ENCODE measurements at places on chromosomes 13 and 19.

- no peak for DNase-seq
Observed at GRCh38 chr19:10617409-10618121, 7.8 kb upstream of the SLC44A2 start.

- no peak for DNase-seq
Observed at GRCh38 chr13:112696869-112697465, 7.1 kb downstream of the ATP11A start.

- no peak for DNase-seq
Observed at GRCh38 chr13:21015284-21015683, 46.1 kb downstream of the LATS2 start.

DNA sequence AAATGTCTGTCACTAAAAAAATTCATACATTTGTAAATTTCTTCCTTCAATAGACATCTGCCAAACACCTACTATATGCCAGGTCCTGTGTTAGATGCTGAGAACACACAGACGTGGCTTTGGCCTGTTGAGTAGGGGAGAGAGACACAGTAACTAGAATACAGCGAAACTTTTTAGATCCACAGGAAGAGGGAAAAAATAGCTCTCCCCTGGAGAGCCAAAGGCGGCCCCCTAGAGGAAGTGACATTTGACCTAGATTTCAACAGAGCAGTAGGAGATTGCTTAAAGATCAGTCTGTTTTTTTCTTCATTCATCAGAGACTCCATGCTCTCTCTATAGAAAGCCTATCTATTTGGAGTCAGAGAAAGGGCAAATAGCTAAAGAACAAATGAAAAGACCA, 11.3 kb downstream of the LCP1 start:
- no peak for DNase-seq

GRCh38 chr13:78841358-78841963, 182.5 kb upstream of the OBI1 start:
- DNase-seq, result no peak

- DNase-seq, result no peak
Observed at GRCh38 chr19:38061294-38061693, 154.3 kb downstream of the SIPA1L3 start.

- DNase-seq, result no peak
Observed at GRCh38 chr13:25380082-25380481, 8.3 kb downstream of the ATP8A2 start.

DNA sequence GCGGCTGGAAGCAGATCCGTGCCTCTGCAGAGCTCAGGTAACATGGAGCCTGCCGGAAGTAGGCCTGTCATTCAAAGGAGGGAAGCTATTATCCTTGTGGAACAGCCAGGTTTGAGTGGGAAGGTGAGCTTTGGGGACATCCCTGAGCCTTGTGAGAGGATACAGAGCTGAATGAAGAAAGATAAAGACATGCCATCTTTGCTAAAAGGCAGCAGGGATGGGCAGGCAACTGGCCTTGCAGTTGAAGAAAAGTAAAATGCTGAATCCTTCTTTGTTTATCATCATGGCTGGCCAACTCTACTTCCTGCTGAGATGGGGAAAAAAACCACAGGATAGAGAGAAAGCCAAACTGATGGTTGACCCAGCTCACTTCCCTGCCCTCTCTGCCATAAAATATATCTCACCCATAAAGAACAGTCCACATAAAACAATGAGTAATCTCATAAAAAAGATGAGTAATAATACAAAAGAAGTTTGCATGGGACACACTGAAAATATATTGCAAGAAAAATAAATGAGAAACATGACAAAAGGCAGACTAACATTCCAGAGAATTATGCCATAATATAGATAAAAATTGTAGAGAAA, 226.3 kb downstream of the DLEU7 start:
- no peak for DNase-seq

GRCh38 chr19:47012617-47013016, 7.0 kb upstream of the NPAS1 start:
- no peak for DNase-seq

DNA sequence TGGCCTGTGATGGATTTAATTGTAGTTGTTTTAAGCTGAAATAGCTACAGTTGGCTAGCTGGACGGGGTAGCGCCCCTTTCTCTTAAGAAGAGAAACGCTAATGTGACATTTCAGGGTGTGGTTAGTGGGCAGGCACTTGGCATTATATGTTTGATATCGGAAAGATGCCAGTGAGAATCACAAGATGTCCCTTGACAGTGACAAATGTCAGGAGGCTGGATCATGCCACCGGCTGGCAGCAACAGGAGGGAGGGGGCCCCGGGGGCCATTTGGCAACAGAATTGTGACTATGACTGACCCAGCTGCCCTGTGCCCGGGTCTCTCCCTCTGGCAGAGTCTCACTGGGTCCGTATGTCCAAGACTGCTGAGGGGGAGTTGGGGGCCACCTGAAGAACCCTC, 4.7 kb downstream of the DCAF15 start:
- DNase-seq, result no peak

DNA sequence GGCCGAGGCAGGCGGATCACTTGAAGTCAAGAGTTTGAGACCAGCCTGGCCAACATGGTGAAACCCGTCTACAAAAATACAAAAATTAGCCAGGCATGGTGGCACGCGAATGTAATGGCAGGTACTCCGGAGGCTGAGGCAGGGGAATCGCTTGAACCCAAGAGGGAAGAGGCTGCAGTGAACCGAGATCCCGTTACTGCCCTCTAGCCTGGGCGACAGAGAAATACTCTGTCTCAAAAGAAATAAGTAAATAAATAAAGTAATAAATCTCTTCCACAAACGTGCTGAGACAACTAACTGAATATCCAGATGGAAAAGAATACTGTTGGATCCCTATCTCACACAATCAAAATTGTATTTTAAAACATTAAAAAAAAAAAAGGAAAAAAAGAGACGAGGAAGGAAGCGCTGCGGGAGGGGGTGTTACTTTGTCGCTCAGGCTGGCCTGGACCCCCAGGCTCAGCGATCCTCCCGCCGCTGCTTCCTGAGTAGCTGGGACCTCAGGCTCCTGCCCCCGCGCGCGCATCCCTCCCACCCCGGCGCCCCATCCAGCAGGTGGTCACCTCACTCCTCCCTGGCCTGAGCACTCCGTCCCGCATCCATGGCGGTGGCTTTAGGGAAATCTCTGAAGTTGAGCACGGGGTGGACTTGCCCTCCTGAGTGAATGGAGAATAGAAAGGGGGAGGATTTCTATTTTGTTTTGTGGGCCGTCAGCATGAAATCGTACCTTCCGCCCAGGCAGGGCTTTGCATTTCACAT, 628 bp upstream of the ZNF813 start:
- no peak for DNase-seq

DNA sequence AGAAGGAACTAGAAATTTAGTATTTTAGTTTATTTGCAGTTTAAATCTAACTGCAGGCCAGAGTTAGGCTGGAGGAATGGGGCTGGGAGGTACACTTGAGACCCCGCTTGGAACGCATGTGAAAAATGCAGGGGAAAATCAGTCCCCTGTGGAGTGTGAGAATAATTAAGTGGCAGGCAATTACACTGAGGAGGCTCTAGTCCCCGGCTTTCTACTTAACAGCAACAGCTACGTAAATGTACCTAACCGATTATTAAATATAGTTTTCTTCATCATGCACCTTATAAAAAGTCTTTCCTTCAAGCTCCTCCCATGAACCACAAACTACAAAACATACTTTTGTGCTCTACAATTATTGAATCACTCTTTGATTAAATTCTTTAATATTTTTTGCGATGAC, 804 bp downstream of the ZNF708 start:
- DNase-seq, result no peak

DNA sequence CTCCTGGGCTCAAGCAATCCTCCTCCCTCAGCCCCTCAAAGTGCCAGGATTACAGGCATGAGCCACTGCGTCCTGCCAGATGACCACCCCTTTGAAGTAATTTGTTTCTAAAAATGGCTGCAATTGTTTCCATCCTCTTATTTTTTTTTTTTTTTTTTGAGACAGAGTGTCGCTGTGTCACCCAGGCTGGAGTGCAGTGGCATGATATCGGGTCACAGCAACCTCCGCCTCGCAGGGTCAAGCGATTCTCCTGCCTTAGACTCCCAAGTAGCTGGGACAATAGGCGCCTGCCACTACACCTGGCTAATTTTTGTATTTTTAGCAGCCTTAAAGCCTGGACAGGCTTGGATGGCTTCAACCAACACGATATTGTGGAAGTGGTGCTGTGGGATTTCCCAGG, 22.3 kb upstream of the DPP9 start:
- no peak for DNase-seq

DNA sequence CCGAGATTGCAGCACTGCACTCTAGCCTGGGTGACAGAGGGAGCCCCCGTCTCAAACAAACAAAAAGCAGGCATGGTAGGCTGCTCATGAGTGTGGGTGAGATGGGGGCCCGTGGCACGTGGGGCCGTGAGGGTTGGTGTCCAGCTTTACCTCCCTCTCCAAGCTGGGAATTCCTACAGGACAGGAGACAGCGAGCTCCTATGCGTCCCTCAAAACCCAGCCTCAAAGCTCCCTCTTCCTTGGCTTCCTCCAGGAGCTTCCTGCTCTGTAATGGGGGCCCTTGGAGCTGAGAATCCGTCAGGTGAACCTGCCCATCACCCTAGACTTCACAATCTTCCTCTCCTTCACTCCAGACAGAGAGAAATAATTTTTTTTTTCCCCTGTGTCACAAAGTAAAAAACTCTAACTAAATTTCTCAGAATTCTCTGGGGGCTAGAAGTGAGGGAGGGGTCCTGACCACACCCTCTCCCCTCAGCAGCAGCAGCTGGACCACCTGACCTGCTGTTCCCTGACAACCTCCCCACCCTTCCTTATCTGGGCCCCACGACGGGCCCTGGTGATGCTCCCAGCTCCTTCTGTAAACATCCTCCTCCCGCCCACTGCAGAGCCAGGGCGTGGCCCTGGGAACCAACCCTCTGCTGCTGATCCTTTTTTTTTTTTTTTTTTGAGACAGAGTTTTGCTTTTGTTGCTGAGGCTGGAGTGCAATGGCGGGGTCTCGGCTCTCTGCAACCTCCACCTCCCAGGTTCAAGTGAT, 22.1 kb upstream of the WDR18 start:
- DNase-seq, result no peak

GRCh38 chr13:50129081-50129705, 113.9 kb downstream of the KCNRG start:
- DNase-seq, result peak; percentile 39

GRCh38 chr19:39339674-39340073, 2.5 kb upstream of the SAMD4B start:
- no peak for DNase-seq

DNA sequence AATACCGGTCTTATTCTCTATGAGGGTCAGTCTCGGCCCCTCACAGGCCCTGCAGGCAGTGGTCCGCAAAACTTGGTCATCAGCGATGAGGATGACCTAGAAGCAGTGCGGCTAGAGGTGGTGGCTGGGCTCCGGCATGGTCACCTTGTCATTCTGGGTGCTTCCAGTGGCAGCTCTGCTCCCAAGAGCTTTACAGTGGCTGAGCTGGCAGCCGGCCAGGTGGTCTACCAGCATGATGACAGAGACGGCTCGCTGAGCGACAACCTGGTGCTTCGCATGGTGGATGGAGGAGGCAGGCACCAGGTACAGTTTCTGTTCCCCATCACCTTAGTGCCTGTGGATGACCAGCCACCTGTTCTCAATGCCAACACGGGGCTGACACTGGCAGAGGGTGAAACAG, 1.8 kb downstream of the FREM2 start:
- no peak for DNase-seq

DNA sequence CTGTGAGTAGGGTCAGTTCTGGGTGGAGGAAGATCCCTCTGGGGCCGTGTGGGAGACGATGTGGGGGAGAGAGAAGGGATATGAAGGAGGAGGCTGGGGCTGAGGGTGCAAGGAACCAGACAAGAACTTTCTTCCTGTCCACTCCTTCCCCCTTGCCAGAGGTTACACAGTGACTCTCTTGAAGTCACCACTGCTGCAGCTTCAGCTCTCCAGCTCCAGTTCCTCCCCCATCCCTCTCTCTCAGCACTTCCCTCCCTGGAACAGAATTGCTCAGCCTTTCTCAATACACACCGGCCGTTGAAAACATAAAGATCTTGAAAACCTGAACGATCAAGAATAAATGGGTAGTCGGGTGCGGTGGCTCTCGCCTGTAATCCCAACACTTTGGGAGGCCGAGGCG, 5.1 kb downstream of the ZSWIM9 start:
- DNase-seq, result no peak

DNA sequence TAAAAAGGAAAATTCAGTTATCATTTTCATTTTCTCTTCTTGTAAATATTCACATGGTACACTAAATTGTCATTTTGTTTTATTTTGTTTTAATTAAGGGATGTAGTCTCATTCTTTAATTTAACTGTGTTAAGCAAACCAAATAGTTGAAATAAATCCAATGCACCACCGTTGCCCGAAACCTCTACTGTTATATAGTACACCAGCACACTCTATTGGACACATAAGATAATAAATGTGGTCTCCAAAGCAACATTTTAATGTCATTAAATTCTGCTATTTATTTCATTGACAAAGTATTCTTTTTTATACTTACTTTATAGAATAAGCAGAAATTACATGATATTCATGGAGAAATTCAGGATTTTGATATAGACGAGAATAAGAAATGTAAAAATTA, 156.4 kb upstream of the FREM2 start:
- no peak for DNase-seq

DNA sequence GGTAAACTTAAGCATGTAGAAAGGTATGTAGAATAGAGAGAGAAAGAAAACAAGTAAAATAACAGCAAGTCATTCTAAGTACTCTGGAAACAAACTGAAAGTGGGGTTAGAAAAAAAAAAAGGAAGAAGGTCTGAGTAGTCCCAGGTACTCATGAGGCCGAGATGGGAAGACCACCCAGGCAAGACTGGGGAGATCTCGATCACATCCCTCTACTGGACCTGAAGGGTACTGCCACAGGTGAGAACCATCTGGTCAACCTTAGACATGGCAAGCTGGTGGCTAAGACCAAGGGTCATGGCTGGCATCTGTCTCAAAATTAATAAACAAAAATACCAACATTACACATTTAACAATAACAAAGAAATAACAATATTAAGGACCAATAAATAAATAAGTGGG, 36.3 kb upstream of the ZNF724 start:
- peak; percentile 12 for DNase-seq

DNA sequence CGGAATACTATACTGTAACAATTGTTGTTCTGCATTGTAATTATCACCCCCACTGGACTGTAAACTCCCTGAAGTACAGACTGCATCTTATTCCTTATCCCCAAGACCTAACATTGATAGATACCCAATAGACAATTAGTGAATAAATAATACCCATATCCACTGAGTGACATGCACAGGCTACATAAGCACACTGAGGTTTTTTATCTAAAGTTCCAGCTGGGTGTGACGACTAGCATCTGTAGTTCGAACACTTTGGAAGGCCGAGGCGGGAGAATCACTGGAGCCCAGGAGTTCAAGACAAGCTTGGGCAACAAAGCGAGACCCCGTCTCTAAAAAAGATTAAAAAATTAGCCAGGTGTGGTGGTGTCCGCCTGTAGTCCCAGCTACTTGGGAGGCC, 2.5 kb downstream of the KPNA3 start:
- no peak for DNase-seq

- peak; percentile 65 for DNase-seq
Observed at GRCh38 chr13:51614350-51614786, 30.1 kb downstream of the WDFY2 start.

DNA sequence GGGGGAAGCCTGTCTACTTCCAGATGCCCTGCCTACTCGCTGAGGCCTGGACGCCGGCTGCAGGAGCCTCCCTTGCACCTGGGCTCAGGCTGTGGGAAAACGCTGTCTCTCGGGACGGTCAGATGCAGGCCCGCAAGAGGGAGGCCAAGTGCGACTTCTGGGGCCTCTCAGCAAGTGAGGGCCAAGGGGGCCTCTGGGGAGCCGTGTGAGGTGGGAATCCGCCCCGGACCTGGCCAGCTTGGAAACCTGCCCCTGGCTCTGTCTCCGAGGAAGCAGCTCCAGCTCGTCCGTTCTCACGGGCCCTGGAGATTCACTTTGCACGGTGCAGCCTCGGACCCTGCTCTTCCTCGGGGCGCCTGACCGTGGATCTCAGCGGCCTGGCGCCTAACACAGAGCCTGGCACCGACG, 11.4 kb upstream of the CRTC1 start:
- DNase-seq, result no peak
